Pons (tissue), 1 donor: ENCODE measurements at places on chromosomes 6 and 20.

DNA sequence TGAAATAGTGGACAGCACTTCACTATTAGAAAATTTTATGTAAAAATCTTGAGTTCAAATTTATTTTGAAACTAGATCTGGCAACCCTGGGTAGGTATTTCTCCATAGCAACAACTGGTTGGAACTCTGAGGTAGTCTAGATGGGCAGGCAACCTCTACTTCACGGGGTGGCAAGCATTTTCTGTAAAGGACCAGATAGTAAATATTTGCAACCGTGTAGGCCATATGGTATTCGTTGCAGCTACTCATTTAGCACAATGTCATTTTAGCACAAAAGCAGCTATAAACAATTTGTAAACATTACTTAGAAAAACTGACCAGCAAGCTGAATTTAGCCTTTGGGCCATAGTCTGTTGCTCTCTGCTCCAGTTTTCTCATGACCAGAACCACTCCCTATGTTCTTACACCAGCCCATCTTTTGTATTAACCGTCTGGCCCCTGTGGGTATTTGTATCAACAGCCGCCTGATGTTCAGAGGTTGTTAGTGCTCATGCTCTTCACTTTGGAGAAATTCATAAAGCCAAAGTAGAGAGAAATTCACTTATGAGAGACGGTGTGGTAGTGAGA, 29.2 kb downstream of the LGSN start:
- DNase-seq: no peak

- DNase-seq: no peak
Measured at GRCh38 chr6:31972709-31973350, 892 bp upstream of the DXO start.

DNA sequence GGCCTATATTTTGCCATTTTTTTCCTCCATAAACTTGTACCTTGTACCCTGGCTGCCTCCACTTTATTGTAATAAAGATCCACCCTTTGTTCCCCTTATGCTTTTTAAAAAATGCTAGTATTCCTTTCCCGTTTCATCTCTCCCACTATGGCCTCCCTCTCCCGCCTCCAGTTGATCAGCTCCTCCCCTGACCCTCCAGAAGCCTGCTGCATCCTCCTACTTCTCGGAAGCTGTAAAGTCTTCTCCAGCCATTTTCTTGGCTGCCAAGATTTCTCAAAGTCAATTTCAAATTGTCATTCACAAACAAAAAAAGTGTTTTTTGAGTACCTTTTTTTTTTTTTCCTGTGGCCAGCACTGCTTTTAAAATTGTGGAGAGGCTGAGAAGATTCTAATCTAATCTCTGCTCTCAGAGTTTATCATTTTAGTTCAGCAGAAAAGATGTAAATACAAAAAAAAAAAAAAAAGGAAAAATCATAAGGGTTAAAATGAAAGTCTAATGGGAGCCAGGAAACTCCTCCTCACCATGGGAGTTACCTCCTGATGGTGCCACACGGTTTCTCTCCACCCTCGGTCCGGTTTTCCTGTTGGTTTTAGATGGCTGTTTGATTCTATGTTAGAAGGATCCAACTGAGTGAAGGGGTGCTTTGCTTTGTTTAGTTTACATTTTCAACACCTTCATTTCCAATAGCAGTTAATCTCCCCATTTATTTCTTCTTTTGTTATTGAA, 103.0 kb upstream of the KCNK16 start:
- no peak for DNase-seq

DNA sequence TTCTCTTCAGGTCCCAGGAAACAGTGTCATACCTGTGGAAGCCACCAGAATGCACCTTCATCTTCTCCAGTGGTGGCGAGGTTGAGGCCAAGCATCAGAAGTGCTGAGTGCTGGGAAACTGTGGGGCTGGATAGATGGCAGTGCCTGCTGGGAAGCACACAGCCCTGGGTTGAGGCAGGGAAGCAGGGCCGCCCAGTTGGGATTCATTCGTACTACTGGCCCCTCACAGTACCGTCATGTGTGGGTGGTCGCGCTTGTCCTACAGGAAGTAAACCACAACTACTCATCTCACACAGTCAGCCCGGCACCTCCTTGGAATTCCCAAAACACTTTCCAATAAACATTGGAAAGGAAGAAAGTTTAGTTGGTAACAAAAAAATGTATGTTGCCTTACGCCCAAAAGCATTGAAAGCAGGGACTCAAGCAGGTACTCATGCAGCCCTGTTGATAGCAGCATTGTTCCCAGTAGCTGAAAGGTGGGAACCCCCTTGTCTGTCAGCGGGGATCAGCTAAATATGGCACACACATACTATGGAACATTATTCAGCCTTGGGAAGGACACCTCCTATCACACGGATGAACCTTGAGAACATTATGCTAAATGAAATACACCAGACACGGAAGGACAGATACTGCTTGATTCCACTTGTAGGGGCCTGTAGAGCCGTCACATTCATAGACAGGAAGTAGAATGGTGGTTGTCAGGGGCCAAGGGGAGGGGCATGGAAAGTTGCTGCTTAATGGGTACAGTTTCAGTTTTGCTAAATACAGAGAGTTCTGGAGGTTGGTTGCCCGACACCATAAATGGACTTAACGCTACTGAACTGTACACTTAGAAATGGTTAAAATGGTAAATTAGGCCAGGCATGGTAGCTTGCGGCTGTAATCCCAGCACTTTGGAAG, 162.7 kb downstream of the MTHFD1L start:
- no peak for DNase-seq

GRCh38 chr20:61634376-61635145, 382.5 kb downstream of the CDH4 start:
- no peak for DNase-seq

DNA sequence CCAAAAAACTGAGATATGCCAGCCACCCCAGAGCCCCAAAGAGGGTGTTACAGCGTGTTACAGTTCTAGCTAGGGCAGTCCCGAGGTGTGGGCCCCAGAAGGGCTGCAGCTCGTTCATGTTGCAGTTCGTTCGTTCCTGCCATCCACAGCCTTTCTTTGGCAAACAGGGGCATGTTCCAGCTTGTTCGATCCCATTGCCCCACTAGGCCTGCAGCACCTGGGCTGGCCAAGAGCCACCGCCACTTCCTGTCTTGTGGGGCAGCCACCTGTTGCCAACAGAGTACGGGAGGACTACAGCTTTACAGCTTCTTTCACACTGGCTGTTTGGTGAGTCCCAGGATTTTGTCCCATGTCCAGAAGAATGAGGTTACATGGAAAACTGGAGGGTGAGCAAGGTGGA, 198.1 kb downstream of the MMUT start:
- DNase-seq: no peak

DNA sequence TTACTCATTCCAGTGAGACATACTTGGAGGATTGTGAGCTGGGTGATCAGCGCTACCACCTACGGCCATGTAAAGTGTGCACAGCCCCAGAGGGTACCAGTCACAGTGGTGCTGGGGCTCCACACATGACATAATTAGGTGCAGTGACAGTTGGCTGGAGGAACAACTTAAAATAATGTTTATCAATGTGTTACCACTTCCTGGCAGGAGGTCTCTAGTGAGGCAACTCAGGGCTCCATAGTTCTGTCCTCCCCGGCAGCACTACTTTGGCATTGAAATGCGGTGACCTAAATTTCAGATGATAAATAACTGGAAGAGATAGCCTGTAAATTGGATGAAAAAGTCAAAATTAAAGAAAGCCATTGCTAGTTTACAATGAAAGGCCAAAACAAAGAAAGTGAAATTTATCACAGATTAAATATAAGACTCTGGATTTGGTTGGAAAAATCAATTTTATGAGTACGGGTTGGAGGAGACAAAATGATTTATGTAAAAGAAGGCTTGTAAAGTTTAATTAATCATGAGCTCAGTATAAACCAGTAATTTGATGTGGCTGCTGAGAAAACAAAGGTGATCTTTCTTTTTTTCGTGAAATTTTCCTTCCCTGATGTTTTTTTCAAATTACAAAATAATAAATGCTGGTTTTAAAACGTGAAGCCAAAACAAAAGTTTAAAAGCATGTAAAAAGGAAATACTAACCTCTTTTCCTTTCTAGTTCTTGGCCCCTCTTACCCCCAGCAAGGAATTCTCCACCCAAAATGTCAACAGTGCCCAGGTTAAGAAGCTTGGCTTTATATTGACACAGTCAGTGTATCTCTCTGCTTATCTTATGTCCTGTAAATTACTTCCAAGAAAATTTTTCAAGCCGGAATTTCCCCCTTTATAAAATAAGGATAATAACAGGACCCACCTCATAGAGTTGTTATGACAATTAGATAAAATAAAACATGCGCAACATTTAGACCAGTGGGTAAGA, 126.7 kb upstream of the NOX3 start:
- DNase-seq: no peak

- DNase-seq: no peak
Measured at GRCh38 chr6:15922510-15923250, 206.2 kb upstream of the MYLIP start.

DNA sequence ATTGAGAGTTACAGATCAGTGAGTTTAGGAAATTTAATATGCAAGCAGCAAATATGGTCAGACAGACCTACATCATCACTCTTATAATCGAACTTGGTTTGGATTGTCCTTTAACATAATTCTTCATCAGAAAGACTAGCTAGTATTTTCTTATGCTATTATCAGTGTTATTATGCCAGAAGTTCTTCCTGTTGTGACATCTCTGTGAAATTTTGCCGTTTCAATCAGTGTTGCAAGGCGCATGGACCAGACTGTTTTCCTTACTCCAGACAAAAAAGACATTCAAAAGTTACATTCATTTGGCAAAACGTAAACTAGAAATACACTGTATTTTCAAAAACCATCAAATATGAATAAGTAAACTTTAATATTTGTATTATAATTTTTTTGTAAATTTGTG, 5.7 kb upstream of the TENT5A start:
- DNase-seq: no peak

- no peak for DNase-seq
Measured at GRCh38 chr6:42704251-42704936, 18.0 kb downstream of the PRPH2 start.

GRCh38 chr6:45514454-45515230, 136.9 kb upstream of the SUPT3H start:
- no peak for DNase-seq

DNA sequence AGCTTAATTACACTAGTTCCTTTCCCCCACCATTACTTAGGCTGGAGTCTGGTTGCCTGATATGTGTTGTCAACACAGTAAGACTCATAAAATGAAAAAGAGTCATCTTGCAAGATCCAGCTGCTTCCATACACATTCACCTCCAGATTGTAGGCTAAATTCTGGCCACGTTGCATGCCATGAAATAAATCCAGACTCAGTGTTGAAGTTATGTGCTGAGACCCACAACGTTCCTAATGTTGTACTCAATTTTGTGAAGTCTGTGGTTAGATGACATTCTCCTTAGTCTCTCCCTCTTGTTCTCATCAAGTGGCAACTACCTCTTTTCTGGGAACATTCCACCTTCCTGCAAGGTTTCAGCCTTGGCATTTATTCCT, 212.3 kb downstream of the LMBRD1 start:
- DNase-seq: no peak

DNA sequence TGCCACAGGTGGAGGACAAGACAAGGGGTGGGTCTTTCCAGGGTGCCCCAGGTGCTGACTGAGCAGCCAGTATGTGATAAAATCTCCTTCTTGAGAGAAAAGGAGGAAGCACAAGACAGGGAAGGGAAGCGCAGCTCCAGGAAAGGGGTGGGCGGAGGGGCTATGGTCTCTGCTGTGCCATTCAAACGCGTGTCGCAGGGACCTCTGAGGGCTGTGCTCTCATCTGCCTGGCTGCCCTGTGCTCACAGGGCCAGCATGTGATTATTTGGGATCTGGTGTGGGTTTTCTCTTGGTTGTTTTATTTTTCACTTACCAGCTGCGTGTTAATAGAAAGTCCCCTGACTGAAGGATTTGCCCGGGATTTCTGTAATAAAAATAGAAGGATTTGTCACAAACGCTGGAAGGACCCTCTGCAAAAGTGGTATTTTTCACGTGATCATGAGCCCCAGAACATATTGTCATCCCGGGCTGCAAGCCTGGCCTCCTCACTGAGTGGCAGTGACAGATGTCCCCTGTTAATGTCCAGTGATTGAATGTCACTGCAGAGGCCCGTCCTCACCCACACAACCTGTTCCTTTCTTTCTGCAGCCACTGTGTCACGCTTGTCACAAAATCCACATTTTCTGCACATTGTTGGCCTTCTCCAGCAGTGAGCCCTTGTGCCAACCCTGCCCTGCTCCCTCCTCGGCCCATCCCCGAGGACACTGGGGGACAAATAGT, 35.0 kb upstream of the VSX1 start:
- DNase-seq: no peak

DNA sequence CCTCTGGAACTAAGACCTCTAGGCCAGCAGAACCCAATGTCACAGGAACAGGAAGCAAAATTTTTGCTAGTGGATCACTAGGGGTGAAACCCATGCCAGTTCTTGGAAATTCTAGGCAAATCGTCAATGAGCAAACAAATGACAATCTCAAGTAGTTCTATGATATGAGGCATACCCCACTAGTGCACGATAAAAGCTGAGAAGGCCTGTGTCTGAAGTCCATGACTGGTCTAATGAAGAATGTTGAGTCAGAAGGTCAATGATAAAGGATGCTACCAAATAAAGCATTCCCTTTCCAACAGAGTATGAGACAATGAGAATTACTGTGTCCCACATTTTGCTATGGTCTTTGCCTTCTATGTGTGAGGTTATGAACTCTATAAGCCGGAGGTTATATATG, 149.4 kb upstream of the NOX3 start:
- DNase-seq: no peak

GRCh38 chr6:5521322-5521721, 260.0 kb downstream of the FARS2 start:
- no peak for DNase-seq
